D341Med (cell line): ENCODE measurements at places on chromosomes 3 and 15.

DNA sequence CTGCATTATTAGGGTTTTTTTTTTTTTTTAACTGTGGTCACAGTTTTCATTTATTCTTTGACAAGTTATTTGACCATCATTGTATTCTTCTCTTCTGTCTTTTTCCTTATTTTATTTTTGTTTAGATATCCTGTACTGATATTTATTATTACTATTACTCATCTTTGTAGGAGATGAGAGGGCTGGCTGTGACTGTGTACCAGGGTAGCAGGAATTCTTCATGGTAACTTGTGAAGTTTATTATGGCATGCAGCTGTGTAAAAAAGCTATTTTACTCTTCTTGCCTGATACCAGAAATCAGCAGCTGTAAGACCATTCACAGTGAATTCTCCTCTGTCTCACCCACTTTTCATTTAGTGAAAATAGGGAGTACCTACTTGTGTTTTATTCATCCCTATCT is 44.5 kb downstream of the ATP6V1A start:
- no peak for DNase-seq

- DNase-seq: no peak
Measured at GRCh38 chr3:99637368-99638111, 854 bp upstream of the COL8A1 start.

DNA sequence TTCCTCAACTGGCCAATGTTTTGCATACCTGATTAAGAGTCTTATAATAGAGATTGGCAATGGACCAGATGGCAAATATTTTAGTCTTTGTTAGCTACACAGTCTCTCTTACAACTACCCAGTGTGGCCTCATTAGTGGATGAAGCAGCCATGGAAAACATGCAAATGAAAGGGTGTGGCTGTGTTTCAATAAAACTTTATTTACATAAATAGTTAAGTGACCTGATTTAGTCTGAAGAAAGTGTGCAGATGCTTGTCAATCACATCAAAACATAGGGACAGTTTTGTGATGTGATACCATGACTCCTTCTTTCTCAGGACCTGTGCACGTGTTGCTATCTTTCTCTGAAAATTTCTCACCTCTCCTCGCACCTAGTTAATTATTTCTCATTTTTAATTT is 309.8 kb upstream of the GRM7 start:
- DNase-seq: no peak

DNA sequence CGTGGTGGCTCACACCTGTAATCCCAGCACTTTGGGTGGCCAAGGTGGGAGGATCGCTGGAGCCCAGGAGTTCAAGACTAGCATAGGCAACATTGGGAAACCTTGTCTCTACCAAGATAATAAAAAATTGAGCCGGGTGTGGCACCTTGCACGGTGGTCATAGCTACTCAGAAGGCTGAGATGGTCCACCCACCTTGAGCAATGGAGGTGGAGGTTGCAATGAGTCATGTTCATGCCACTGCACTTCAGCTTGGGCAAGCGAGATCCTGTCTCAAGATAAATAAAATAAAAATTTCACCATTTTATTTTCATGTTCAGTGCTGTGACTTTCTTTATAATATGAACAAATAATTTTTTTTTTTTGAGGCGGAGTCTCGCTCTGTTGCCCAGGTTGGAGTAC is 12.5 kb downstream of the MAPK6 start:
- DNase-seq: no peak

DNA sequence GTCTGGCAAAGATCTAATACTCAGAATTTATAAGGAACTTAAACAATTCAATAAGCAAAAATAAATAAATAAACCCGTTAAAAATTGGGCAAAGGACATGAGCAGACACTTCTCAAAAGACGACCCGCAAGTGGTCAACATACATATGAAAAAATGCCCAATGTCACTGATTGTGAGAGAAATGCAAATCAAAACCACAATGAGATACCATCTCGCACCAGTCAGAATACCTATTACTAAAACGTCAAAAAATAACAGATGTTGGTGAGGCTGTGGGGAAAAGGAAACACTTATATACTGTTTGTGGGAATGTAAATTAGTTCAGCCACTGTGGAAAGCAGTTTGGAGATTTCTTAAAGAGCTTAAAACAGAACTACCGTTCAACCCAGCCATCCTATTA is 188.0 kb upstream of the MRPL3 start:
- no peak for DNase-seq

GRCh38 chr3:197256104-197256503 is 42.3 kb downstream of the DLG1 start:
- DNase-seq: no peak

- DNase-seq: no peak
Measured at GRCh38 chr15:43283526-43283925, 16.8 kb upstream of the TGM5 start.

- DNase-seq: no peak
Measured at GRCh38 chr15:71280206-71280605, 164.9 kb downstream of the THSD4 start.

- DNase-seq: no peak
Measured at GRCh38 chr3:145224886-145225285, 936.1 kb downstream of the PLOD2 start.

- no peak for DNase-seq
Measured at GRCh38 chr3:58038675-58039292, 30.6 kb downstream of the FLNB start.

DNA sequence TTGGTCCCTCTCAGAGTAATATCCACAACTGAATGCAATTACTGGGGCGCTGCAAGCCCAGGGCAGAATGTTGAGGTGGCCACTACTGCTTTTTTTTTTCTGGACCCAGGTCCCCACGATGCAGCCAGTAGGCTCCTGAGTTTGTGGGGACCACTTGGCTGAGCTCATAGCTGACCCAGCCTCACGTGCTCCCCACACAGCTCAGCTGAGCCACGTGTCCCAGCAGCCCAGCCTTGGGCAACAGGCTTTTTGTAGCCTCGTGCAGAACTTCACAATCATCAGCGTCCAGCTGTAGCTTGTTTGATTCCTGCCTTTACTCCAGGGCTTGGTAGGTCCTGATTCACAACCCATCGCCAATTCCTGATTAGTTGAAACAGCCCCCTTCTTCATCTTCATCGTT is 117.3 kb downstream of the ETFA start:
- DNase-seq: no peak
